Colonic mucosa (tissue), 4 donors: ENCODE measurements at places on chromosomes 12 and 14. TPM values are rescaled to one million over a fixed set of nuclear protein-coding genes. Genes with fewer than 3 reads are reported as not detected.

The SLC25A21 gene
- 0.77 TPM for total RNA-seq

The GDF3 gene
- not detected for total RNA-seq

DNA sequence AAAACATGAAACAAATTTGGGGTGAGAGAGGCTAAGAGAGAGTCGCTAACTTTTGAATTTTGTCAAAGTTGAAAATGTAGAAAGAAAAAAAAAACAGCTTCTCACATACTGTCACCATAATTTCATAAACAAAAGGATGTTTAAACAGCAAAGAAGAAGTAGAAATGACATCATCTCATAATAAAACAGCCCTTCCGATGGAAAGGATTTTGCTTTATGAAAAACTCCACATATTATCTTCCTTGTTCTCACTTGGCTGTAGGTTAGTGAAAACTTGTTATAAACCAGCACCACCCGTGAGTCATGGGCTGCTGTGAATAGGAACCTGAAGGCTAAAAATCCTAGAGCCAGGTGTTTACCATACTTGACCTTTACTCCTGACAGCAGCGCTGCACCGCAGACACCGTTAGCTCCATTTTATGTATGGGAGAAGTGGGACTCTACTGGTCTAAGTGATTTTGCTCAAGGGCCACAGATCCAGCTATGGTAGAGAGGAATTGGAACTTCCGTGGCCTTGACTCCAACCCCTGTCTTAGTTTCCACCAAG lies 63.0 kb upstream of the VRK1 start:
- no peak for DNase-seq

DNA sequence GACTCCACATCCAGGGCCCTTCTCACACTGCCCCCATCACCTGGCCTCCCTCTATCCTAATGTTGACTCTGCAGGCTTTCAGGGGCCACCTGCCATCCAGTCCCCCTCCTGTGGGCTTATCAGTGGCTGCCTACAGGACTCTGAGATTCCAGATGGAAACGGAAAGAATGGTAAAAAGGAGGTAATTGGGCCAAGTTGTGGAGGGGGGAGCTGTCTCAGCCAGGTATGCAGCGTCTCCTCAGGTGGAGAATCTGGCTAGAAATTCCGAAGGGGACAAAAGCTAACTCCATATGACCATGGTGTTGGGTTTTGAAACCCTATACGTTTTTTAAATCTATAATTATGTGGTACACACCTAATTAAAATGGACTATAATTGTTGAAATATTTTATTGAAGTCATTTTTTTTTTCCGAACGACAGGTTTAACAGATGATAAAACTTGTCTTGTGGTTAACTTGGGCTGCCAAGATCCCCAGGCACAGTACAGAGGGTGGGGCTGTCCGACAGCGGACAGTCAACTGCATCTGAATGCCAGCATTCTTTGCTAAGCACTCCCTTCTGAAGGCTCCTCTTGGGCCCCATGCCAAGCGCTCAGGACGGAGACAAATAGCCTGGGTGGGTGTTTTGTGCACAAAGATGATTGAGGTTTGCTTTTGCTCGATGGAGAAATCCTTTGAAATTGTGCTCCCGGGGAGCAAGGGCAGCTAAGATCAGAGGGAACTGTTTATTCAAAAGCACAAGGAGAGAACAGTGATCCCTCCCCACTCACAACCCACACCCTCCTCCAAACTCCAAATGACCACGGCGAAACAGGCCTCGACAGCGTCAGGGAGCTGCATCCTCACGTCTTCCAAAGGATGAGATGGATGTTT lies 365.6 kb downstream of the BCL11B start:
- peak; percentile 22 for DNase-seq

- peak; percentile 53 for DNase-seq
Observed at GRCh38 chr12:124509676-124510300, 57.6 kb downstream of the NCOR2 start.

The CPNE8 gene
- 11.7 TPM for total RNA-seq

The PLBD1 gene
- 91.7 TPM for total RNA-seq

DNA sequence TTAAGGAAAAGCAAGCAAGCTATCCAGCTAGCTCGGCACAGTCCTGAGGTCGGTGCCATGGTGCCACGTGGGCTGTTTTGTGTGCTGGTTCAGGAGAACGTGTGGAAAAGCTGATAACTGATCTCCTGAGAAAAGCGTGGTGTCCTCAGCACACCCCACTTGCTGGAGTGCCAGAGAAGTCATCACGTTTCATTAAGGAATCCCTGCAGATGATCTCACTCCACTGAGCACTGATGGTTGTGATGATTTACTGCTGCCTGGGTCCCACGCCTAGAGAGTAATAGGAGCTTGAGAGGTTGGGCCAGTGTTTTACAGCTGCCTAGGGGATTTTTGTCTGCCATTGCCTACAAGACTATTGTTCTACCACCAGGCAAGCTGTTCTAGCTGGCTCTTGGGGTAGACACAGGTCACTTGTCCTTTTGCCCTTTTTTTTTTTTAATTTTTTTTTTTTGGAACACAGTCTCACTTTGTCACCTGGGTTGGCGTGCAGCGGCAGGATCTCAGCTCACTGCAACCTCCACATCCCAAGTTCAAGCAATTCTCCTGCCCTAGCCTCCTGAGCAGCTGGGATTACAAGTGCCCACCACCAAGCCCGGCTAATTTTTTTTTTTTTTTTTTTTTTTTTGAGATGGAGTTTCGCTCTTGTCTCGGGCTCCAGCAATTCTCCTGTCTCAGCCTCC lies 42.3 kb upstream of the EVL start:
- no peak for DNase-seq

The ERBB3 gene
- 206 TPM for total RNA-seq

DNA sequence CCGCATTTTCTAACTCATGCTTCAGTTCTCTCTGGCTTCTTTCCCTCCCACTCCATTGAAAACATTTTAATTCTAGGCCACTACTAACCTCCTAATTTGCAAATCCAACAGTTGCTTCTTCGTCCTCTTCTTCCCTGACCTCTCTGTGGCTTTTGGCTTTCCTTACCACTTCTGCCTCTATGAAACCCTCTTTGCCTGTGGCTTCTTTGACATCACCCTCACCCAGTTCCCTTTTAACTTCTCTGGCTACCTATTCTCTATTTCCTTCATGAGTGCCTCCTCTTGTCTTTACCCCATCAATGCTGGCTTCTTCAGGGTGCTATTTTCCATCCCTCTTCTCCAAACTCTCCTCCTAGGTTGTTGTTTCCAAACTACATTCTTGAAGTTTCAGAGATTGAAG lies 4.4 kb upstream of the HCFC2 start:
- no peak for DNase-seq

- DNase-seq: no peak
Observed at GRCh38 chr12:109645194-109645593, 68.4 kb upstream of the FAM222A start.

- DNase-seq: no peak
Observed at GRCh38 chr12:65640489-65640901, 183.8 kb upstream of the HMGA2 start.

DNA sequence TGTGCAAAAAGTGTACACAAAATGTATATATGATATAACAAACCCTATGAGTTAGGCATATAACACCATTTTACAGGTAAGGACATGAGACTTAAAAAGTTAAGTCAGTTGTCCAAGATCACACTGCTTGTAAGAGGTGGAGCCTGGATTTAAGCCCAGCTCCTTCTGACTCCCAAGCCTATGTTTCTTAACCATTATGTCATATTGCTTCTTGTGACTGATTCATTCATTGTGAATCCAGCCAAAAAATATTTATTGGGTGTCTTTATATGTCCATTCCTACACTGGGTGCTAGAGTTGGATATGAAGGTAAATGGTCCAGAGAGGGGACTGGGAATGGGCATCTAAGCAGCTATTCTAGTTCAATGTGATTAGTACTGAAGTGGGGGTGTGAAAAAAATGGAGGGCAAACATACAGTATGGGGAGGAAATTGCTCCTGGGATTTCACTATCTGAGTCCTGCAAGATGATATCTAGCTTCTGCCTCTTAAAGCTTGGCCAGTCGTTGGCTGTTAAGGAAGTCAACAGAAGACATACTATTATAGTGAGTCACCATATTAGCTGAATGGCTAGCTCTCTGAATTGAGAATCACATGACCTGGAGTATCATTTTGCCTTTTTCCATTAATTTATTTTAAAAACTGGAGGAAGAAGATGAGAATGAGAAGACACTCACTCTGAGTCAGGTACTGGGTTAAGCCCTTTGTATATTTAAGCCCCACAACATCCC lies 28.8 kb downstream of the PAX9 start:
- no peak for DNase-seq

DNA sequence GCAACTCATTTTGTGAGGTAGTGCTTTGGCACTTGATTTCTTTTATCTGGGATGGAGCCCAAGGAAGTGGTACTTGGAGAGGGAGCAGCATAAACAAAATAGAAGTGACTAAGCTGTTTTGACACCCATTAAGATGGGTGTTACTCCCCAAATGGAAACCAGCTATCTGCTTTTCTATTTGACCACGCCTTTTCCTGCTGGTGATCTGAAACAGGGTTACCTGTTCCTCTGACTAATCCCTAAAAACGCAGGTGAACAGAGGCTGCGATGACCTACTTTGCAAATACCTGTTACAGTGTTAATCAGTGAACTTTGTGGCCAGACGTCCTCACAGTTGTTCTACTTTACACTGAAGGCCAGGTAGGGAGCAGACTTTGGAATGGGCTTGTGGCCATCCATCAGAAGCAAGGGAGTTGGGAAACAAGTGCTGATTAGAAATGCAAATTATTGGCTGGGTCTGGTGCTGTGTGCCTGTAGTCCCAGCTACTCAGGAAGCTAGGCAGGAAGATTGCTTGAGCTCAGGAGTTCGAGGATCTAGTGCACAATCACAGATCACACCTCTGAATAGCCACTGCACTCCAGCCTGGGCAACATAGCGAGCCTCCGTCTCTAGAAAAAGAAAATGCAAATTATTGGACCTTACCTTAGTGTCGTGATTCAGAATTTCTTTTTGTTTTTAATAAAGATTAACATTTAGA lies 58.3 kb upstream of the HECTD1 start:
- no peak for DNase-seq

The SSPN gene
- total RNA-seq: 13.5 TPM

DNA sequence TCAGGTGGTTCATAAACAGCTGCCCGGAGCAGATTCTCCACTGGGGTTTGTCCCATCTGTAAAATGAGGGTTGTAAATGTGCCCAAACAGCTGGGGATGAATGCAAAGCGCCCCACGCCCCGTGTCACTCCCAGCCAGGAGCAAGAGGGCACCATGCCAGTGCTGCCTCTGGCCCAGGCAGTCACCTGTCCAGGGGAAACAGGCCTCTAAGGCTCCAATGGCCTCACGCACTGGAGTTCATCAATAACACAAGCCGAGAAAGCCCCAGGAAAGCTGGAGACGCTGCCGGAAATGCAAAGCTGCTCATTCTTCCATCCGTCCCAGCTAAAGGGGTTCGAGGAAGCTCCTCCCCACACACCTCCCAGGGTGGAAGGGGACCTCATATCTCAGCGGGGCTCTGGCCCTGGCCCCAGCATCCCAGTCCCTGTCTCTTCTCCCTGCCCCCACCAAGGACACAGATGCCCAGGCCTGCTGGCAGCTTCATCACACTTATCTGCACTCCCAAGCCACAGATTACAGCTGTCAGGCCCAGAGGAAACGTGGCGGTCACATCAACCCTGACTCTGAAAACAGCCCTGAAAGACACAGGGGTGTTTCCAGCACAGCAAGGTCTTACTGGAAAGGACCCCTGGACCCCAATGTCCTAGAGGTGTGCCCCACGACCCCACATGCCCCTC lies 21.5 kb downstream of the SCARB1 start:
- DNase-seq: peak; percentile 65

GRCh38 chr12:91703491-91704283 lies 442.0 kb downstream of the BTG1 start:
- DNase-seq: no peak

DNA sequence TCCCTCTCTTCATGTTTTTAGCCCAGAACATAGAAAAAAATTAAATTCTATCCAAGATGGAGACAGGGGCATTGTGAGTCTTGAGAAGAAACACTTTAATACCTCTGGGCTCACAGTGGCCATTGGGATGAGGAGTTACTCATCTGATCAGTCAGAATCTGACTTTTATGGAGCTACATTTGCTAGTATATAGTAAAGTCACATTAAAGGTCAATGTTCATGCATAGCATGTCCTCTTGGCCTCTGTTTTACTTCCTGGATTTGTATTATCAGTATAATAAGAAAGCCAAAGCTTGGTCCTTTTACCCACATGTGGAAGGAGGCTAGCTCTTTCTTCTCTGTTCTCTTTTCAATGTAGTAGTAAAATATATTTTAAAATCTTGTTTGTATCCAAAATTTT lies 93.6 kb upstream of the CNOT2 start:
- no peak for DNase-seq

- DNase-seq: no peak
Observed at GRCh38 chr14:23439107-23439835, 3.8 kb upstream of the MYH7 start.

- peak; percentile 59 for DNase-seq
Observed at GRCh38 chr12:19273482-19274330, 144.2 kb downstream of the PLEKHA5 start.

DNA sequence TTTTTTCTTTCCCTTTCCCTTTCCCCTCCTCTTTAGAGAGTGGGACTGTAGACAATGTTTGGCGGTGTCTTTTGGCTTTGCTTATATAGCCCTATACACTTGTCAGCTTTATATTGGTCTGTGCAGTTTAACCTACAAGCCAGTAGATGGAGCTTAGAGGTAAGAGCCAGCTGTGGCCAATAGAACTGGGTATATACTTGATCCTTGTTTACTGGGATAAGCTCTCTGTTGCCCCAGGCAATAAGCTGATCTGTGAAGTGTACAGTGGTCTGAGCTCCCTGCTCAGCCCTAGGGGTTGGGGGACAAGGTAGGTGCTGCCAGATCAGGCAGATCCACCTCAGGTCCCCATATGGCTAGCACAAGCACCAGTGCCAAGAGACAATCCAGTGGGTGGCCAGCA lies 434.1 kb downstream of the NOVA1 start:
- no peak for DNase-seq

- DNase-seq: no peak
Observed at GRCh38 chr14:96303981-96304380, 48.0 kb downstream of the BDKRB1 start.

The OR11H7 gene
- total RNA-seq: not detected

The LMO3 gene
- 0.72 TPM for total RNA-seq

The KRT77 gene
- not detected for total RNA-seq

The VWF gene
- total RNA-seq: 20.9 TPM

DNA sequence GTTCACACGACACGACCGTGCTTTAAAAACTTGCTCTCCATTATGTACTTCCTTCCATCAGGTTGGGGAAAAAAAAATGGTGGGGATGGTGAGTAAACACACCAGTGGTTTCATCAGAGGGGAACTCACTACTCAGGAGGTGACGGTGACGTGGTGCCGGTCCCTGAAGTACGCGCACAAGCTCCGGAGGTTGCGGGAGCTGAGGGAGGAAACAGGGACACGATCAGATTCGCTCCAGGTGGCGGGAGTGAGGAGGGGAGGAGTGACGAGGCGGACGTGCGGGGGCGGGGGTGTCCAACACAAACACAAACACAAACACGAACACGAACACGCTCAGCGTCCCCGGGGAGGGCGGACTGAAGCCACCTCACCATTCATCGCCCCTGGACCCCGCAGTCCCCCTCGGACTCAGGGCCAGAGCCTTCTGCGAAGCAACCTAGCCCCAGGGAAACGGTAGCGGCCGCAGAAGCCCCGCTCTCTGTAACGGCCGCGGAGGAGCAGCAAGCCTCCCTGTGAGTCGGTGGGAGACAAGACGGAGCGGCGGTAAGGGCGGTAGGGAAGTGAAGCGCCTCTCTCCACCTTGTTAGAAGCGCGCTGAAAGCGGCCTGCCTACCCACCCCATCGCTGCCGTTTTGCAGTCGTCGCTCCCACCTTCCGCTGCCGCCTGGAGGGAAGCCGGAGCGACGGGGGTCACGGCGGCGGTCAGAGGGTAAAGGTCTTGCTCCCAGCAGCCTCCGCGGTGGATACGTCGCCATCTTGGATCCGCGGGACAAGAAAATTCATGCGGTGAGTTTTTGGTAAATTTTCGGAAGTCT lies at the start of gene CNOT2:
Gene CNOT2, plus strand, starts transcription at position 739 of the 815 bp plus-strand sequence. CDS start 34,794 bp downstream, outside the sequence.
- DNase-seq: peak; percentile 92
